ENCODE measurements at places on chromosomes 4 and X.

DNA sequence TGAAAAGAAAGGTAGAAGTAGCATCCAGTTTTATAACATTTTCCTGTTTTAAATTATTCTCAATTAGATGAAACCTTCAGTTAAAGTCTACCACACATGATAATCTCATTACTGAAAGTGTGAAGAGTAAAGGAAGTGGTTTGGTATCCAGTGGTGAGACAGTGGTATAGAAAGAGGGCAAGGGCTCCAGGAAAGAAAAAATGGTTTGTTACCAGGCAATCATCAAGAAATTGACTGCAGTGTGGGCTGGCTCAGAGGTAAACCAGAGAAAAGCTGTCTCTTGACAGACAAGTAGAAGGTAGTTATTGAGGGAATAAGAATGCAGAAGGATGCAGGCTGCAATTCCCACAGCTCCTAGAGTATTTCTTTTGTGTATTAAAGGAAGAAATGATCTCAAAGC, 406.2 kb downstream of the TLL1 start:
- no peak for DNase-seq

GRCh38 chr4:127049526-127049925, 583.2 kb upstream of the INTU start:
- no peak for DNase-seq

- no peak for DNase-seq
Observed at GRCh38 chr4:87953826-87954225, 21.7 kb upstream of the SPP1 start.

DNA sequence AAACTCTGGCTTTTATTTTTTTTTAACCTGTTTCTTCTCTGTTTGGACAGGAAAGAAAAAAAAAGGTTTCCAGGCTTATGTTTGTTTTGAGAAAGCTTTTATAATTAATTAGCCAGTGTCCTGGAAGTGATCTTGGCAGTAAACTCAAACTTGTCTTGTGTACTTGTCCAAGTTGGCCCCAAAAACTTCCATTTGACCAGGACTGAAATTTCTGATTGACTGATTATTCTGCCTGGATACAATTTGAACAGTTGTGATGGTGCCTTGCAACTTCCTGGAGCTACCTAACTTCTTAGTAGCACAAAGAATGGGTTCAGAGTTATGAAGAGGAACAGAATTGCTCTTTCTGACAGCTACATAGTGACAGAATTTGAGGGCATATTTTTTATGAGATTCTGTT, 62.0 kb downstream of the SLC4A4 start:
- DNase-seq: no peak

GRCh38 chr4:120065974-120066516, 603 bp downstream of the MAD2L1 start:
- DNase-seq: no peak

DNA sequence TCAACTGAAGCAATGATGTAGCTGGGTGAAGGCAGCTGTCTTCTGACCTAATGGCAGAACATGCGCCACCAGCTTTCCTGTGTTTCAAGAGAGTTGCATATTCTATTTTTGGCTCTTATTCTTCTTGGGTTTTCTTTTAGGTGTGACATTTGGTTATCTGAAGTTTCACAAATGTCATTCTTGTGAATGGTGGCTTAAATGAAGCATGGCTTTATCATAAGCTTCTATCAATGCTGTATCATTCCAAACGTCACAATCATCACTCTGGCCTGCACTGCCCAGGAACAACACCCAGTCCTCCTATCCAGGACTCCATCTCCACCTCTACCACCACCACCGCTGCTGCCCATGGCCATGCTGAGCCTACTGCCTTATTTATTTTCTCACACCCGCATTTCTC, 69.7 kb upstream of the WWC2 start:
- DNase-seq: no peak

- DNase-seq: no peak
Observed at GRCh38 chrX:151478058-151478457, 81.1 kb downstream of the VMA21 start.

DNA sequence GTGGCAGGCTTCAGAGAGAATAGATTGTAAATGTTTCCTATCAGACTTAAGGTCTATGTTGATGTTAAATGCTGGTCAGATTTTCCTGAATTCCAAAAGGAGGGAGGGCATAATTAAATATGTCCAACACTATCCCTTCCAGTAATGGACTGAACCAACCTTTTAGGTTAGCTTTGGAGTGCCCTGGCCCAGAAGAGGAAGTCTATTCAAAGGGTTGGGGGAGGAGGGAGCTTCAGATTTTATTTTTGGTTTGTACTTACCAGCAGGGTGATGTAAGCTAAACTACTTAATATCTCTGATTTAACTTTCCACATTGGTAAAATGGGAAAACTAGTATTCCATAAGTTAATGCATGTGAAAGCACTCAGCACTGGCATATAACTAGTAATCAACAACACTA, 91.1 kb downstream of the RBM46 start:
- no peak for DNase-seq

All from SK-N-DZ (cell line).